Posterior cingulate gyrus (tissue), 11 donors: ENCODE measurements at places on chromosomes 13 and 19.

DNA sequence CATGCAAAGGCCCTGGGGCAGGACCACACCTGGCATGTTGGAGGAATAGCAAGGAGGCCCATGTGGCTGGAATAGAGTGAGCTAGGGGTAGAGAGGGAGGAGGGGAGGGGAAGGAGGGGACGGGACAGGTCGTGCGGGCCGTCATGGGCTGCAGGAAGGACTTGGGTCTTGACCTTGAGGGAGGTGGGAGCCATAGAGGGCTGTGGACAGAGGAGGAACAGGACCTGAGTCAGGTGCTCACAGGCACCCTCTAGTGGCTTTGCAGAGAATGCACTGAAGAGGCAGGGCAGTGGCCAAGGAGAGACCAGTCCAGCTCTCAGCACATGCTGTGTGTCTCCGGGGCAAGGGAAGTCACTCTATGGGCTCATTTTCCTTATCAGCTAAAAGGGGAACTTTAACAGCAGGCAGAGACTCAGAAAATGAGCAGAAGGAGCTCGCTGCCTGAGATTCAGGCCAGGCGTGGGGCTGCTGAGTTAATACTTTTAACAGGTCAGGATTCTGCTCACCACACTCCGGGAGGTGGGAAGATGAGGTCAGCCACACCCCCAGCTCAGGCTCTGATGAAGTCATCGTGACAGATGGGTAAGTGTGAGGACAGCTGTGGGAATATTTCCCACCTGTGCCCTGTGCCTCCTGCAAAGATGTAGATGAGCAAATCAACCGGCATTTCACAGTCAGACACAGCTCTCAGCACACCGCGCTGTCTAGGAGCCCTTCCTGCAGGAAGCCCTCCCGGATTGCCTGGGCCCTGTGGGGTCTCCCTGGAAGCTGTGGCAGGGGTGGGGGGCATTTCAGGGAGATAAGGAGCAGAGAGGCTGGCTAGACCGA is 6.0 kb upstream of the TNFAIP8L1 start:
- DNase-seq, result no peak

DNA sequence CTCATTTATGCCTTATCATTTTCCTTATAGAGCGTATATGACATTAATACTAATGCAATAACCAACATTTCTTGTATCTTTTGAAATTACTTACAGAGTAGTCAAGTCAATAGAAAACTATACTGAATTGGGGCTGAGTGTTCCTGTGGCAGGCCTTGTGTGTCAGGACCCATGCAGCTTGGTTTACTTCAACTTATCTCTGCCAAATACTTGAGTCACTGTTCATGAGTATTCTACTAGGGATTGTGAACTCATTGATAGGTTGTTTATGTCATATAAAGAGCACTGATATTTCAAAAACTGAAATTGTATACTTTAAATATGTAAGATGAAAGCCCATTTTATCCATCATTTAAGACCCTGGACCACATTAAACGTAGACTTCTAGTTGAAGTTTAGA is 688.6 kb upstream of the SLITRK1 start:
- DNase-seq, result no peak

GRCh38 chr19:50565984-50566903 is 2.0 kb downstream of the LRRC4B start:
- DNase-seq, result peak; percentile 84

DNA sequence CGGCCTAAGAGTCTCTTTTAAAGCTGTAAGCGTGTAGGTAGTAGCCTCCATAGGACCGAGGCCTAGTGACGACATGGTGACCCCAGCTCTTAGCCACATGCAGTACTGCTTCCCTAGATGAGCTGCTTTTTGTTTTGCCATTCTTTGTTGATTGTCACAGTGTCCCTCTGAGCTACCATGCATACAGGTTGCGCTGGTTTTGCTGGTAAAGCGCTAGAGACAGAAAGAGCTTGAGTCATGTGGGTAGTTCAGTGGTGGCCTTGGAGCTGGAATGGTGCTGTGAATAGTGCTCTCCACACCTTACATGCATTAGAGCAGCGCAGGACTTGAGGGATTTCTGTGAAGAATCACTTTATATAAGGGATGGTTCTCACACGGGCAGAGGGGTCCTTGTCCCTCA is 5.1 kb downstream of the HNRNPM start:
- DNase-seq, result no peak

- no peak for DNase-seq
These were observed 263.7 kb downstream of the TEX29 start for GRCh38 chr13:111584101-111584672.

DNA sequence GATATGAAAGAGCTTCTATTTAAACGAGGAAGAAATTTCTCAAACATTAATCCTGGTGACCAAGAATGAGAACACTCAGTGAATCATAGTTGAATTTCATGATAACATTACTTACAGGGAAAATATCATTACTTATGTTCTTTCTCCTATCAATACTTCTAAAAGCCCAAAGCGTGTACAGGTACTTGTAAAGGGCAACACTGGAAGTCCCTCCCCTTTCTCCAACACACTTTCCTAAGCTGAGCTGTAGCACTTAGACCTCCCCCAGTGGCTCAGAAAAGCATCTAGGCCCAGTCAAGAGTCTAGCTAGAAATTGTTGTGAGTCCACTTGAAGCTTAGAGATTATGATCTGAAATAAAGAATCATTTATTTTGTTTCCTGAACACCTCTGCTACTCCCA is 150.7 kb downstream of the ABCC4 start:
- no peak for DNase-seq

GRCh38 chr19:28686756-28687155 is 526.2 kb downstream of the UQCRFS1 start:
- no peak for DNase-seq

DNA sequence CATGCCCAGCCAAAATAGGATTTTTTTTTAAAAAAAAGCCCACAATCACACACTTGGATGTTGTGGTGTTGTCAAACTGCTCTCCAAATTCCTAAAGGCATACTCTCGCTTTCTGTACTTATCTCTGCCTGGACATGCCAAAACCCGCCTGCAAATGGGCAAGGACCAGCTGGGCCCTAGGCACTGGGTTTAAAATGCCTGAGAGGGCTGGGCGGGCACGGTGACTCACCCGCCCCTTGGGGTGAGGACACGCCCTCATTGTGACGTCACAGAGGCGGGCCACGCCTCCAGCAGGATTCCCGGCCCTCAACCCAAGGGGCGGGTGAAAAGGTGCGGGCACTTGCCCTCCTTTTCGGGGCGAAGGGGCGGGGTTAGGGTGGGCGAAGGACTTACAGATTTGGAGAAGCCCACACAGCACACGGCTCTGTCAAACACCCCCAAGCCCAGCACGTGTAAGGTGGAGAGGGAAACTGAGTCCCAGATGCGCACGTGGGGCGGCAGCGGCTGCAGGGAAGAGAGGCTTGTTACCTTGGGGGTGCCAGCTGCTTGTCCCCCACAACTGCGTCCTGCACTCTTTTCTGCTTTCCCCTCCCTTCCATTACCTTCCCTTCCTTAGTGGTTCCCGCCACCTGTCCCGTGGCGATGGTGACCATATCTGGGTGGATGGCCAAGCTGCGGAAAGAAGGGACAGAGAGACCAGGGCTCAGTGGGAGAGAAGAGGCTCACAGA is 6.6 kb downstream of the EML2 start:
- peak; percentile 36 for DNase-seq

- DNase-seq, result no peak
These were observed 25.3 kb downstream of the FBXO27 start for GRCh38 chr19:39007096-39007495.
